ENCODE measurements at places on chromosomes 5 and 9.

DNA sequence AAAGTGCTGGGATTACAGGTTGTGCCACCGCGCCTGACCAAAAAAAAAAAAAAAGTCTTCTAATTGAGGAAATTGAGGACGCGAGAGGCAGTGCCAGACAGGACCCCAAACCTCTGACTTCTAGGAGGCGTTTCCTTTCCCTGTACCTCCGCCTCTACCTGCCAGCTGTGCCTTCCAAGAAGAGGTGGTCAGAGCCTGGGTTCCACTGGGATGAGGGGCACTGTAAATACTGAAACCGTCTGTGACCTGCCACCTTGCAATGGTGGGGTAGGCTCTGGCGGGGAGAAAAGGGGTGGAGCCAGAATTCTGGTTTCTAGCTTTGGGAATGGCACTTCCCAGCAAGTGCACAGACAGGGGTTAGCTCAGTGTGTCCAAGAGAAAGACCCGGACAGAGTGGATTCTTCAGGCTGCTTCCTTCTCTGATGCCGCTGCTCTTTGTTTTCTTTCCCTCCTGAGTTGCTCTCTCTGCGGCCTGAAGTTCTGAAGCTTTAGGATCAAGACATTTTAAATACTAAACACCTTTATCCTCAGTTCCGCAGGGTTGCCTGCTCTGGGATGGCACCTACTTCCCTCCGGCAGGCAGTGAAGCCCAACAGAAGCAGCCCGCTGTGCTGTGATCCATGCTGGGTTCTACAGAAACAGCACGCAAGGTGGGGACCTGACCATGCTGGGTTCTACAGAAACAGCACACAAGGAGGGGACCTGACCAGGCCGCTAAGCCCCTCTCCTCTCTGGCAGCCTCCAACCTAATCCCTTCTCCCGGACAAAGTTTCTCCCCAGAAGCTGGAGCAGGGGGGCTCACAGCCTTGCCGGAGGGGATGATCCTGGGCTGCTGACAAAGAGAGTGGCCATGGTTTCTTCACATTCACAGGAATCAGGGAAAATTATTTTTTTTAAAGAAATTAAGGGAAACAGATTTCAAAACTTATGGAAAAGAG, 65.2 kb downstream of the OTULIN start:
- no peak for DNase-seq

DNA sequence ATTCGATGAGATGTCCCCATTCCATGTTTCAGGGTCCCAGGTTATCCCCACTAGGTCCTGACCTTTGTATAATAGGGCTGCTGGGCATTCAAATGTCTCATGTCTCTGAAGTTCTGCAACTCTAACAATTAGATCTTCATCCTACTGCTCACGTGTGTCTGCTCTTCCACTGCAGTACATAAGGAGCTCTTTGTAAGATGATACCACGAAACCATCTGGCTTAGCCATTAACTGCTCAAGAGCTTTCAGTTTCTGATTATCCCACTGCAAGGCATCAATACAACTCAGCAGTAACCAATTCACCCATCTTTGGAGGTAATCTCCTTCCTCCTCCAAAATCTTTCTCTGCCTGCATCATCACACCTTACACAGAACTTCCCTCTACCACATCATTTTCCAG, 49.9 kb upstream of the PPP2CA start:
- DNase-seq = no peak

DNA sequence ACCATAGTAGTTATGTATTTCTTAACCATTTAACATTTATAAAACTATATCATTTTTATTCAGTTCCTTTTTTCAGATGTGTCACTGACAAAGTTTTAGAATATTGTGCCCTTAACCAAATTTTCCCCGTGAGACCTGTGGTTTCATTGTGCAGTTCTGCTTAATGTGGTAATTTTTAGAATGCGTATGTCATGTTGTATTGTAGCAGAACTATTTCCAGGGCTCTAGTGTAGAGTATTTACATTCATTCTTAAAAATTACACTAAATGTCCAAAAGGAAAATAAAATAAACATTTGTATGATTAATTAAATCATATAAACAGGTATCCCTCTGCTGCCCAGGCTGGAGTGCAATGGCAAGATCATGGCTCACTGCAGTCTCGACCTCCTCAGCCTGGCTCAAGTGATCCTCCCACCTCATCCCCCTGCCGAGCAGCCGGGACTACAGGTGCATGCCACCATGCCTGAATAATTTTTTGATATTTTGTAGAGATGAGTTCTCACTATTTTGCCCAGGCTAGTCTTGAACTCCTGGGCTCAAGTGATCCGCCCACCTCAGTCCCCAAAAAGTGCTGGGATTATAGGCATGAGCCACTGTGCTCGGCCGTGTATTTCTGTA, 15.4 kb downstream of the SERINC5 start:
- no peak for DNase-seq

GRCh38 chr9:88645172-88645878, 110.3 kb downstream of the NXNL2 start:
- no peak for DNase-seq

GRCh38 chr5:927172-928015, 34.7 kb downstream of the TRIP13 start:
- DNase-seq = no peak

DNA sequence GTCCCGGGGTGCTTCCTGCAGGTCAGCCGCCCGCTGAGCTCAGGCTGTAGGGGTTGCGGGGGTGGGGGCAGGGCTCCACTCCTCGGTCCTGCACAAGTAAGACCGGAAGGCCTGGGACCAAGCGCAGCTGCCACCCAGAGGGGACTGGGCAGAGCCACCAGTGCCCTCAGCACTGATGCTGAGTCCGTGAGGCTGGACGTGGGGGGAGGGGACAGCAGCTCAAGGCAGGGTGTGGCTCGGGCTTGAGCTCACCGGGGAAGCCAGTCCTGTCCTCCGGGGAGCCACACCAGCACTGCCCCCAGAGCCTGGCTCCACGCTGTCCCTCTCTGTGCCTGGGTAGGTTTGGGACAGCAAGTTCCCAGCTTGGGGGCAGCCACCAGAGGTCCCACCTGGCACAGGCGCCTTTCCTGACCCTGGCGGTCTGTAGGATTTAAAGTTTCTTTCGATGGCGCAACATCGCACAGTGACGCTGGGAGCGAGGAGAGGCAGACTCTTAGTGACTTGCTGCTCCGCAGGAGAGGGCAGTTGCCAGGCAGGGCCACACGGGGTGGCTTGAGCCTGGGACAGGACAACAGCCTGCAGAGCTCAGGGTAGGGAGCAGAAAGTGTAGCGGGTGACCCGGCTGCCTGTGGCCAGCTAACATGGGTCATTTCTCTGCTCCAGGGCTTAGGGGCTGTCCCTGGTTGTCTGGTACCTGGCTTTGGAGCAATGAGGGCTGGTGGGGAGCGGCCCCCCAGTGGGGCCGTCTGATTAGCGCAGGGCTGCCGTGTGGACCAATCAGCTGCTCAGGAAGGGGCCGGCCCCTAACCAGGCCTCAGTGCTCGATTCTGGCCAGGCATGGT, 5.7 kb downstream of the LCN1 start:
- no peak for DNase-seq

DNA sequence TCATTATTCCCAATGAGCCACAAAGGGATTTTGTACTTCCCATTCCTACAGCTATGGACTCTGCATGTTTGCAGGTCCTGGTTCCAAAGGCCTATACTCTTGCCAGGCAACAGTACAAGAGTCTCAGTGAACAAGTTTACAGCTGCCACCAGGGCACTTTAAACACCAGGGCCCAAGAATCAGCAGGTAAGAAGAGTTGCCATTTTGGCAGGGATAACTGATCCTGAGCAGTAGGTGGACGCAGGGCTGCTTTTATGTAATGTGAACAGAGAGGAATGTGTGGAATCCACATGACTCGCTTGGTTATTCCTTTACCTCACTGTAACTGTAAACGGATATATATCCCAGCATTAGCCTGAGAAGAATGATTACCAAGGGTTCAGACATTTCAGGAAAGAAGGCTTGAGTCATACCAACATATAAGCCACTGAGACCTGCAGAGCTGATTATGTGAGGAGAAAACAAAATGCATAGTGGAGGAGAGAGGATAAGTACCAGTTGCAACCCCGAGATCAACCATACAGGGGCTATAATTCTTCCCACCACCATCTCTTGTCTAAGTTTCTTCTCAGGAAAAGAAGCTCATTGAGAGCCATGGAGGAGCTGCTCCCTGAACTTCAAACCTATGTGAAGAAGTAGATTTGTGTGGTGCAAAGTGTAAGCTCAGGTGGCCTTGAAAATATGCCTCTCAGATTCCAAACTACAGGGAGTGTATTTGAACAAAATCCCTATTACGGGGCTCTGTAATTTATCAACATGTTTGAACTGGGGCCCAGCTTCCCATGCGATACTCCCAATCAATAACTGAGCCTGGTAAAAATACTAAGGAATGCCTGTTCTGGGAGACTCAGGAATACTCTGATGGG, 24.6 kb downstream of the RAPGEF6 start:
- no peak for DNase-seq

GRCh38 chr9:118975736-118976135, 393.5 kb downstream of the BRINP1 start:
- no peak for DNase-seq

- no peak for DNase-seq
These were observed 180.0 kb downstream of the SPATA31D1 start for GRCh38 chr9:82168585-82168984.

DNA sequence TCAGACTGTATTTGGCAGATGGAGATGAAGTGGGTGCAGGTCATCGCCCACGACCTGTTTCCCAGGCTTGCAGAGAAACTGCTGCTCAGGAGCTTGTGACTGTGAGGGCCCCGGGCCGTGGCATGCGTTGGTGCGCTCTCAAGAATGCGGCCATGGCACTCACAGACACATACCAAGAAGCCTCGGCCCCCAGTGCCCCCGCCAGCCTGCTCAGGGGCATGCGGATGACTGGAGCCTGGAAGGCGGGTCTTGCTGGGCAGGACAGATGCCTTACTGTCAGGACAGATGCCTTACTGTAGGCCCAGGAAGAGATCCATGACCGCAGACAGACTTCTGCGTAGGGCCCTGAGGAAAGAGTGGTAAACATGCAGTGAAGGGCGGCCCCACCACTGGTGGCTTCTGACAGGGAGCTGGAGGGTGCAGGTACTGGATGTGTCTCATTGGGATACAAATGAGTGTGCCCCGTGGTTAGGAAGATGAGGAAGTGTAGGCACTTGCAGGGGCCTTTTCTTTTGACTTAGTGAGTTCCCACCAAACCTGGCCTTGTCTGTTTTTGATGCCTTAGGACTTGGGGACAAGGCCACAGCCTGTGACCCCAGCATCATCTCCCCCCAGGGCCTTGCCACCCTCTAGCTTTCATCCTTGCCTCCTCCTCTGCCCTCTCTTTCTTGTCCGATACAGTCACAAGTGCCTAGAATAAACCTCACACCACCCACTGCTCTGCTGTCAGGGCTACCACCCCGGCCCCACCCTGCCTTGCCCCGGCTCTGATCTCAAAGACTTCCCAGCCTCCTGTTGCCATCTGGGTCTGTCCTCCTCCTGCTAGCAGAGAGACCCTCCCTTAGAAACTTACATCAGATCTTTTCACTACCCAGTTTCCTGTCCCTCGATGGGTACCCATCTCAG, 68.8 kb upstream of the ABL1 start:
- no peak for DNase-seq

DNA sequence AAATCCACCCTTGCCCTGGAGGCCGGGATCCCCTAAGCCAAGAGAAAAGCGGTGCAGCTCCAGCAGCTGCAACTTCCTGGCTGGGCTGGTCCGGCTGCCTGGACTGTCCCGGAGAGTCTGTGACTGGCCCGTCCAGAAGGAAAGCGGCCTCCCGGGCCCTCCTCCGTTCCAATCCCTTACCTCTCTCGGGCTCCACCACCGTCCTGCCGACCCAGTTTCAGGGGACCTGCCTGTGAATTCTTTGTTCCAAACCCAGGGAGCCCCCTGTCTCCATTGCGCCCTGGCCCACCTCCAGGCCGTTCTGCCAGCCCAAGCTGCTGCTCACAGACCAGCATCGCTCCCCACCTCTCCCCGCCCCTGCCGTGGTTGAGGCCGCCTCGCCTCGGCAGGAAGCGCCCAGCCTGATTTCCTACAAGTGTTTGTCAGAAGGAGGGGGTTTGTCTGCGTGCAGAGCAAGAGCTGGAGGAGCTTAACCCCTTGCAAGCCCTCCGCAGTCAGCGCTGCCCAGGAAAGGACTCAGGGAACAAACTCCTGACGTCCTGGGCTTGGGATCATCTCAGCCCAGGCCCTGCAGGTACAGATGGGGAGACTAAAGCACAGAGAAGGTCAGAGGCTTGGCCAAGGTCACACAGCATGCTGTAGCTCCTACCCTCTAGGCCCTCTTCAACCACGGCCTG, at the start of gene AKNA:
TSS of gene AKNA (minus strand) at position 303 of the 677 bp plus-strand sequence. CDS start 6,649 bp downstream, outside the sequence.
- DNase-seq = no peak

DNA sequence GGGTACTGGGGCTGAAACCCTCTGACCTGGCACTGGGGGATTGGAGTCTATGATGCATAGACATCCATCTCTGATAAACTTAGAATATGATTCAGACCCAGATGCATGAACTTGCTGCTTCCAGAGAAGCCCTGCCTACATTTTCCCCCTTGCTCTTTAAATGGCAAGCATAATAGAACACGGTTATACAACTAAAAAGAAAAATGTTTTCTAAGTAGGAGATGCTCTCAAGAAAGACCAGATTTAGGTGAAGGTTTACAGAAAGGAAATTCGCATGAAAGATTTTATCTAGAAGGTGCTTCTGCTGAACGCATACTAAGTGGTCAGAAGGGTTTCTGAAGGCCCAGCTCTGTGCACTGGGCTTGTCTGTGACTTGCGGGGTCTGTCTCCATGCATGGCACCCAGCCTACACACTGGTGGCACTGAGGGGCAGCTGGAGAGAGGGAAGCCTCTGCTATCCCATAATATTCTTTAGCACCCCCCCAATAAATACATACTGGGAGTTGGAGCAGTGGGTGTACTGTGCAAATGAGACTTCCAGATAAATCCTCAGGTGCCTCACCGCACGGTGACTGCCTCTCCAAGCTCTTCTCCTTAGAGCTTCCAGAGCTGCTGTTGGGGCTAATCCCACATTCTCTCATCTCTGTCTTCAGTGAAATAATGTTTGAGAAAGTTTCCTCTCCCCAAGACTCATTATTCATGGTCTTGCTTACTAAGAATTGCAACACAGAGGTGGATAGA, 114.6 kb downstream of the FSTL4 start:
- DNase-seq = no peak

DNA sequence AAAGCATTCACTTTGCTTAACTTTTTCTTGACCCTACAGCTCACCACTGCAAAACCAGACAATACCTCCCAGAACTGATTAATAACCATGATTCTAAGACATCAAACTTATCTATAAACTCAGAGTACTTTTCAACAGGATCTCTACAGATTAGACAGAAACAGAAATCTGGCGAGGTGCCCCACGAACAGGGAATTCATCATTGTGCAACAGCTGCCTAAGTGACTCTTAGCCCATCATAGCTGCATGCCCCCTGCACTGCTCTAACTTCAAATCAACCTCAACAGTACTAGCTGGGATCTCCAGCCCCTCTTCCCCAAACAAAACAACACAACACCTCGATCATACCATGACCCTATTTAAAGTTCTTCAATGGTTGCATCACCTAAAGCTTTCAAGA, 16.1 kb upstream of the COL23A1 start:
- DNase-seq = no peak

- no peak for DNase-seq
These were observed 244.3 kb downstream of the TAF11L14 start for GRCh38 chr5:17878541-17878940.

GRCh38 chr9:68798423-68798822, 93.4 kb downstream of the PIP5K1B start:
- DNase-seq = no peak
